Glutamatergic neuron (in vitro differentiated cells): ENCODE measurements at places on chromosomes 7 and 10.

- DNase-seq, result peak; percentile 89
Measured at GRCh38 chr7:100626530-100627237, 14.3 kb downstream of the MOSPD3 start.

DNA sequence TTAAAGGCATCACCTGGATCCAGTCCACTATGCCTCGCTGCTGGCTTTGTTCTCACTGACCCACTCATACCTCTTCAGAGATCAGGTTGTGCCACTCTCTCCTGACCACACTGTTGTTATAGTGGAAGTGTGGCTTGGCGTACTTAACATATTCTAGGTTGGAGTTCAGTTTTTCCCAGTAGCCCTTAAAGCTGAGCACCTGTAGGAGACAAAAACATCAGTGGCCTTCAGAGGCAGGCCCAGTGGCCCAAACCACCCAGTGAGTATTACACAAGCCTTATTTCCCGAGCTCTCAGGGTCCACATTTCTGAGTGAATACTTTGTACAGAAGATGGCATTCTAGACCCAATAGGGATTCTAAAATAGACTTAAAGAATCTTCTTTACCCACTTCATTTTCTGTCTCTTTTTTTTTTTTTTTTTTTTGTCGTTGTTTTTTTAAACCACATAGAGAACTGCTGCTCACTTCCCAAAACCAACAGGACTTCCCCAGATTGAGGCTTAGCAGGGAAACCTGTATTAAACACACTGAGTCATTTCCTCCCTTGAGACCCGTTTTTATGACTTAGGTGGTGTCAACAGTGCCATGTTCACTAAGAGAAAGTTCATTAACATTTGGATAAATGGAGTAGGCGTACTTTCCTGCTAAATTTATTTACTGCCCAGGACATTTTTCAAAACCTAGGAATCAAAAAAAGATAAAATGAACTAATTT lies 85.8 kb downstream of the GSAP start:
- no peak for DNase-seq

DNA sequence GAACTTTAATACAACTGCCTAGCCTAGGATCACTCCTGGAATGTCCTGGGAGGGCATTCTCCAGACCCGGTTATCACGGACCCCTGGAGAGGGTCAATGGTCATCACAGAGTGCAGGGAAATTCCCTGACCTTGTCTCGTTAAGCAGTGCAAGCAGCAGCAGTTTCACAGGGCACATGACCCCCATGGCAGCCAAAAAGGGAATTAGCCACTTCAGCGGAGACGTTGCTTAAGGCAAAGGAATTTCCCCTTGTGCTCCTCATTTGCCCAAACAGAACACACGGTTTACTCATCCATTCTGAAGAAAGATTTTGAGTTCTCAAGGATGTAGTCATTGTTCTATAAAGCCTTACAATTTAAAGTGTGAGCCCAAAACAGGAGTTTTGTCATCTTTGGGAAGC lies 260.3 kb downstream of the SNX13 start:
- no peak for DNase-seq

- no peak for DNase-seq
Measured at GRCh38 chr10:36473122-36473521, 652.3 kb upstream of the ANKRD30A start.

DNA sequence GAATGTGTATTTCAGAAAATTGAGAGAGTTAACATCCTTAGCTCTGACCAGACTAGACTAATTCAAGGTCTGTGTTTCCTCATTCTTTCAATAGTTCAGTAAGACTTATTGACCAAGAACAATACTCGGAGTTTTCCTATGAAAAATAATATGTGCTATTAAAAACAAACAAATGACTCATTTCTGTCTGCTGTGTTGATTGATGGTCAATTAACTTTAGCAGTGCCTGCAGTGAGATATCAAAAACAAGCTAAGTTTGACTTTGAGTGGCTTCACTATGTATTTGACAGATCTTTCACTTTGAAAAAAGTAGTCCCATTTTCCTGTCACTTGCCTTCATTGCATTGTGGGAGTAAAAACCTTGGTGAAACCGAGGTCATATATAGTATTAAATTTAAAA lies 91.0 kb downstream of the GNAT3 start:
- DNase-seq, result no peak

GRCh38 chr10:117546020-117546580 lies 3.6 kb downstream of the EMX2 start:
- no peak for DNase-seq

DNA sequence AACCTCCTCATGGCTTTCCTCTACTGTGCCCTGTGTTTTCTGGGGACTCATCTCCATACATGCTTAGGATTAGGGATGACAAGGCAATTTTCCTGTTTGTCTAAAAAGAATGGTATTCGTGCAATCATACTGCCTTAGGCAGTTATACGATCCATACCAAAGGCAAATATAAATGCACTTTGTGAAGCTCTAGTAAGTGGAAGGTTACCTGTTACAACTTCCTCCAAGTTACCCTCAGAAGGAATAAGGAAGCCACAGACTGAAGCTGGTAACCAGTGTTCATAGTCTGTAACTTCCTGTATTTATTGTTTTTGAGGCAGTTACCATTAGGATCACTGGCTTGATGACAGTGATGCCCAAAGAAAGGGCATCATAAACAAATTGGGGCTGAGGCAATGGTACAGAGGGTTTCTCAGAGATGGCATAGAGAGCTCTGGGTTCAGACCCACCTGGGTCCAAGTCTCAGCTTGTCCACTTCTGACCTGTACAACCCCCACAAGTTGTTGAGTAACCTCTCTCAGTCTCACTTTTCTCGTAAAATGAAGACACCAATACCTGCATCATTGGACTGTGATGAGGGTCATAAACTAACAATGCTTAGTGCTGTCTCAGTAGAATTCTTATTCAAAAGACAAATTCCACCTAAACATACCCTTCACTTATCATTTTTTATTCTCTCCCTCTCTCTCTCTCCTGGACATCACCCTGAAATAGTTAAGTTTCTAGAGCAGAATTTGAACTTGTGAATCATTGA lies 138.2 kb downstream of the ELMO1 start:
- no peak for DNase-seq

DNA sequence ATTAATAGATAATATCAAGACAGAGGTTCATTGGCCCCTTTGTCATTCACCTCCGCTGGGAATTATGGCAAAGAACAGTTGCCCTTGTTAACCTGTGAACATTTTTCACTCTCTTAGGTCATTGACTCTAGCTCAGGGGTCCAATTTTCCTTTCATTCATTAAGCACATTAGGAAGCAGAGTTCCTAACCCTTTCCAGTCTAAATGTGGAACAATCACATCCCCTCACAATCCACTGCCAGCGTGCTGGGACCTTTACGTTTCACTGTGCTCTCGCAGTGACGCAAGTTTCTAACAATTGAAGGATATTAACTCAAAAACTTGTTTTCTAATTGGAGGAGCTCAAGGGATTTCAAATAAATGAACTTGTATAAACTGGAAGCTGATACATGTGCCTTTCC lies 79.3 kb upstream of the MEOX2 start:
- DNase-seq, result no peak
